ENCODE measurements at places on chromosomes 13 and 19. TPM values are rescaled to one million over a fixed set of nuclear protein-coding genes. Genes with fewer than 3 reads are reported as not detected.

DNA sequence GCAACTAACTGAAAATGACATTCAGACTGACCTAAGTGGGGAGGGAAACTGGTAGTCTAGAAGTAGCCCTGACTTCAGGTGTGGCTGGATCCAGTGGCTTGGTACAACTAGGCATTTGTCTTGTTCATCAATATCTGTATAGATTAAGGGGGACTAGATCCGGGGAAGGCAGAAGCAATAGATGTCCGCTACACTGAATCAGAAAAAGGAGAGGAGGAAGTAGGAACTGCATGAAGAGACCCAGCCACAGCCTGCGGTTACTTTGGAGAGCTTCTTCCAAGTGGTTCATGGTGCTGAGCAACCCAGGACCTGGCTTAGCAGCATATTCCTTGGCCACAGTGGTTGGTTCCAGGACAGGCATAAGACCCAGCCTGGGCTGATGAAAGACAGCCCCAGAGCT is 9.9 kb upstream of the PRODH2 start:
- H3K27me3 ChIP-seq, result peaks cover 23% of the 10 kb centered on the region
- no peak overlapping the region for H3K27ac ChIP-seq
- no peak for DNase-seq
- no peak overlapping the region for H3K4me3 ChIP-seq
- no peaks in the 10 kb centered on the region for H3K36me3 ChIP-seq

DNA sequence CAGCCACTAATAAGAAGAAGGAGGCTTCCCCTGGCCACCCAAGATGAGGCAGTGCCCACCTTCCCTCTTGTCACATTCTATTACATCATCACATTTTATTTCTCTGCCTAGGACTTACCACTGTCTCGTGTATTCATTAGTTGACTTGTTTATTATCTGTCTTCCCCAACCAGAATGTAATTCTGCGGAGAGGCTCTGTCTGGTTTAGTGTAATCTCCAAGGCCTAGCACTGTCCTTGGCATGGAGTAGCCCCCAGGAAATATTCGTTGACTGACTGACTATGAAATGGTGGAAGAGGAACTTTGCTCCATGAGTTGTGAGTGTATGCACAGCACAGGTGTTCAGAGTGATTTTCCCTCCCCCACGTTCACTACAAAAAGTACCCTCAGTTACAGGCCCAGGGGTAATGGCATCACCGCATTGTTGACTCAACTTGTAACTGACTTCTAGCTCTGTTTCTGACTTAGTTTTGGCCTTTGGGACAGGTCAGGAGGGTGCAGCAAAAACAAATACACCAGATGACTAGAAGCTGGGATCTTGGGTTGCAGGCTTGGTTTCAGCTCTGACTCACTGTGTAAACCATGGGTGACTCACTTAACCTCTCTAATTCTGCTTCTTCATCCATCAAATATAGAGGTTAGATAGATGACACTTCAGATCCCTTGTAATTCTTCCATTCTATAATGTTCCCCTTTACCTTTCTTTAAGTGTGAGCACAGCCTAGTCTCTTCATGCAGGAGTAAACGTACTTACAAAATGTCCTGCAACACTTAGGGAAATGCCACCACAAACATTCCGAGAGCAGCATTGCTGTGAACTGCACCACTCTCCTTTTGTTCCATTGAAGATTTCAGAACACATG is 229.7 kb downstream of the KCNRG start:
- H3K4me1 ChIP-seq, result no peaks in the 10 kb centered on the region
- DNase-seq, result no peak

S1PR2 gene
- 18.8 TPM for total RNA-seq

DNA sequence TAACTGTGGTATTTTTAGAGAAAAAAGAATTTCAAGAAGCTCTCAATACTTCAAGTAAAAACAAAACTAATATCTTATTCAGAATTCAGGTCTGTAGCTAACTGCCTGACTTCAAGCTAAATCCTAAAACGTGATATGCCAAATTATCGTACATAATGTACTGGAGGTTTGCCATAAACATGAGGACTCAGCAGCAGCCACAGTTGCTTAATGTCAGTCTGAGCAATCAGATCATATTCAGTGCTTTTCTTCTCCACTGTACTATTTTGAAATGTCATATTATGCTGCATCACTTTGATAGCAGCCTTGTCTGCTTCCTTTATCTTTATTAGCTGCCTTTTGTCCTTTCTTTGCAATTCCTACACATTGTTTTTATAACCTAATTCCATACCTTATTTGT is 265.1 kb upstream of the EDNRB start:
- no peak for DNase-seq
- no peak overlapping the region for H3K4me3 ChIP-seq
- H3K36me3 ChIP-seq, result no peaks in the 10 kb centered on the region
- H3K27ac ChIP-seq, result no peak overlapping the region
- H3K27me3 ChIP-seq, result no peaks in the 10 kb centered on the region

DNA sequence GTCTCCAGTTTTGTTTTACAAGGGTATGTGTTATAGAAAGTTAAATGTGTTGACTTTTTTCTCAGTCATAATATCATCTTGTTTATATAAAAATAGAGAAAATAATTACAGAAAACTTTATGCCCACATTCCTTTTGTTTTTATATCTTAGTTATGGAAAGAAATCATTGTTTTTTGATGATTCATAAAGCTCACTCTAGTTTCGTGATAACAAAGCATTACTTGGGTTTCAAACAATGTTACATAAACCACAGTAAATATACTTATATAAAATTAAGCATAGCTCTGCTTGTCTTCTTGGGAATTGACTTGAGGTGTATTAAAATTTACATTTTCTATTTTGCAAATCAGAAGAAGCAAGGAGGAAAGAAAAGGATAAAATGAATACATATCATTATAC is 111.8 kb downstream of the SGCG start:
- H3K27me3 ChIP-seq, result no peaks in the 10 kb centered on the region
- H3K36me3 ChIP-seq, result no peaks in the 10 kb centered on the region
- DNase-seq, result no peak

- H3K4me3 ChIP-seq, result no peak overlapping the region
- no peak for DNase-seq
These were observed 11.8 kb downstream of the IL17D start for GRCh38 chr13:20715330-20715712.
